ENCODE measurements at places on chromosomes 4 and X.

DNA sequence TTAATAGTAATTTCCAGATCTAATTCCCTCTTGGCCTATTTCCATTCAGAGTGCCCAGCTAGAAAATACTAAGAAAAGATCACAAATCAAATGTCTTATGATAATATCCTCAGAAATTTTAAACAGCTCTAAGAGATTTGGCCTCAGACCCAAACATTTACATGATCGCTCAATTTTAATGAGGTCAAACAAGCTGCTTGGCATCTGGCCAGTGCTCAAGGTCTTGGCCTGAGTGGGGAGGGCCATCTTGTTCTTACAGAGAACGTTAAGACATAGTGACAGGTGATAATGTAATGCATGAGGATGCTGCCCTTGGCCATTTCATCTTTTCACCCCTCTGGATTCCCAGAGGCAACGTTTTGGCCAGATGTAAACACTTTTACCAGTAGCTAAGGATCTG lies 159.2 kb upstream of the SLC7A11 start:
- DNase-seq, result no peak

DNA sequence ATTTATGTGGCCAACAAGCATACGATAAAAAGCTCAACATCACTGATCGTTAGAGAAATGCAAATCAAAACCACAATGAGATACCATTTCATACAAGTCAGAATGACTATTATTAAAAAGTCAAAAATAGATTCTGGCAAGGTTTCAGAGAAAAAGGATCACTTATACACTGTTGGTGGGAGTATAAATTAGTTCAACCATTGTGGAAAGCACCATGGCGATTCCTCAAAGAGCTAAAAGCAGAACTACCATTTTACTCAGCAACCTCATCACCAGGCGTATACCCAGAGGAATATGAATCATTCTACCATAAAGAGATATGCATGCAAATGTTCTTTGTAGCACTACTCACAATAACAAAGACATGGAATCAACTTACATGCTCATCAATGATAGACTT lies 478.7 kb upstream of the GALNTL6 start:
- DNase-seq, result no peak

DNA sequence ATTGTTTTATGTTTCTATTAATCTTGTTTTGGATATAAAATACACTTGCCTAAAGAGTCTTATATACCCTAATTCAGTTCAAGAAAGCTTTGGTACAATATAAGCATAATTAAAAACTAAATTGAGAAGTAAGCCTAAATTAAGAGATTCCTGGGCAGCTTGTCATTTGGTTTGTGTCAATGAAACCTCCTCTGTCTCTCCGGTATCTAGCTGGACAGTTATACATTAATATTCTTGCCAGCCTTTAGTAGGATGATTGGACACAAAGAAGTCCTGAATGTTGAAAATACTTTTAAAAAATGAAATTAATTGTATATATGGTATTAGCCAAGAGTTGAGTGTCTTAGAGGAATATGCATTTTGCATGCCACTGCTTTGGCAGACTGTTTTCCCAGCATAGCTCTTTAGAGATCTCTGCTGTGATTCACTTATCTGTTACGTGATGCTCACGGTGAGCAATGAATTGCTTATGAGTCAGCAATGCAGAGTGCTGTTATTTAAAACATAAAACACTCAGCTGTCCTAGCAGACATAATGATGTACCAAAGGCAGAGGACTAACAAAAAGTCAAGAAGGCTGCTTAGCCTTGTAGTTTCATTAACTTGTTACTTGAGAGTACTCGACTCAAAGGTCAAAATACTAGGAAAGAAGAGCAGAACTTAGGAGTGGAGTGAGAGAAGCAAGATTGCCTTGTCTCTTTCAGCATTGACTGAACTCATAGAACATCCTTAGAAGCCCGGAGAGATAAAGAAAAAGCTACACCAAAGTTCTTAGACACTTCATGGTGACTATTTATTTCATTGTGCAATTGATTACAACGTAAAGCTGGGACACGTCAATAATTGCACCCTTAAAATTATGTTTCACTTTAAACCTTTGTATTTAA lies 1296.1 kb upstream of the PCDH7 start:
- DNase-seq, result no peak

DNA sequence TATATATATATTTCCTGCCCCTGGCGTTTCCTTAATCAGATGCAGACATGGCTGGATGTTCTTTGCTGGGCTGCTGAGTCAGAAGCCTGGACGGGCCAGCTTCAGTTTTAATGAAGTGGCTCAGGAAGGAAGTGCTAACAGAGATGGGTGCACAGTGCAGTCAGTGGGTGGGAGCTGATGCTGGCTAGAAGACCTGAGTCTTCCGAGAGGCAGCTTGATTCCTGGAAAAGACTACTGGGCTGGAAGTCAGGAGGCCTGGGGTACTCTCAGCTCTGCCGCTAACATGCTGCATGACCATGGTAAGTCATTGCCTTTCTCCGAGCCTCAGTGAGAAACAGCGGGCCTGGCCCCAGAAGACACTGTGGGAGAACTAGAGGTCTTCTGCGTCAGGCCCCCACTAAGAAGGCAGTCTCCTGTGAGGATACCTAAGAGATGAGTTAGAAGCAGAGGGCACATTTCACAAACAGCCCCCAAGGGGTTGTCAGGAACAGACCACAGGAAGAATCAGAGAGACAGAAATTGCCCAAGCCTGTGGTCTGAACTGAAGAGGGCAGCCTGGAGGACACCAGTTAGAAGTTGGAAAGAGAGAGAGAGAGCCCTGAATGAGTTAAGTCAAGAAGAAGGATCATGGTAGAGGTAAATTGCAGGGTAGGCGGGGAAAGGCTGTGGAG lies 8.3 kb upstream of the CD40LG start:
- no peak for DNase-seq

DNA sequence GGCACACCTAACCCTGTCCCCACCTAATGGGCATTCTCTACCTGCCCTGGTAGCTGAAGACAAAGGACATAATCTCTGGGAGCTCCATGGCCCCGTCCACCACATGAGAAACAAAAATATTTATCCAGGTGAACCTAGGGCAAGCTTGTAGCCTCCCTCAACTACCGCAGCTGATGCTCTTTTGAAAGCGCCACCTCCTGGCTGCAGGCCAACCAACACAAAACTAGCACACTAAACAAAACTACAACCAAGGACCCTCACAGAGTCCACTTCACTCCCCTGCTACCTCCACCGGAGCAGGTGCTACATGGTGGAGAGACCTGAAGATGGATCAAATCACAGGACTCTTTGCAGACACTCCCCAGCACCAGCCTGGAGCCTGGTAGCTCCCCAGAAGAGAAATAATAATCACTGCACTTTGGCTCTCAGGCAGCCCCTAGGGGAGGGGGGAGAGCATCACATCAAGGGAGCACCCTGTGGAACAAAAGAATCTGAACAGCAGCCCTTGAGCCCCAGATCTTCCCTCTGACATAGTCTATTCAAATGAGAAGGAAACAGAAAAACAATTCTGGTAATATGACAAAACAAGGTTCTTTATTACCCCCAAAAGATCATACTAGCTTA lies 111.3 kb upstream of the ATP8A1 start:
- no peak for DNase-seq

DNA sequence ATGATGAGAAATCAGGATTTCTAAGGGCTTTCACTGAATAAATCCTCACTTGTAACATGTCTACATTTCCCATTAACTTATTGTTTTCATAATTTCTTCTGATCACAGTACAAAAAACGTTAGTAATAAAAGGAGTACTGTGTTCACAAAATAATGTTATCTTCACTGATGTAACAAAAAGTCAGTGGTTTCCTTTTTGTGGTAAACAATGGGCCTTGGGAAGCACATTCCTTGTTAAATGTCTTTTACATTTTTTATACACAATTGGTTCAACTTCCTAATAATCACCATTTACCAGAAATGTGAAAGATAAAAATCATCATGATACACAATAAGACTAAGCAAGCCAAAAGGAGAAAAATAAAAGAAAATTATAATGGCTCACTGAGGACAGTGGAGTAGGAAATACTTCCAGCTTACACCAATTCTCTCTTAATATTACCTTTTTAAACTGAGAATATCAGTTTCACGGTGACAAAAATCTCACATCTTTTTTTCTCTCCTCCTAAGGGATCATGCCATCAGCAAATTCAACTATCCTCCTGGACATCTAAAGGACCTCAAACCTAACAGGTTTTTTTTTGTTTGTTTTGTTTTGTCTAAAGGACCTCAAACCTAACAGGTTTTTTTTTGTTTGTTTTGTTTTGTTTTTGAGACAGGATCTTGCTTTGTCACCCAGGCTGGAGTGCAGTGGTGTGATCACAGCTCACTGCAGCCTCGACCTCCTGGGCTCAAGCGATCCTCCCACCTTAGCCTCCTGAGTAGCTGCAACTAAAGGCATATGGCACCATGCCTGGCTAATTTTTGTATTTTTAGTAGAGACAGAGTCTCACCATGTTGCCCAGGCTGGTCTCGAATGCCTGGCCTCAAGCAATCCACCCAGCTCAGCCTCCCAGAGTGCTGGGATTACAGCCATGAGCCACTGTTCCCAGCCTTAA lies 57.3 kb downstream of the FRYL start:
- no peak for DNase-seq

GRCh38 chrX:68090266-68090665 lies 343.0 kb downstream of the OPHN1 start:
- DNase-seq, result no peak
